ENCODE measurements at places on chromosomes 13 and 19.

GRCh38 chr13:72386138-72386684 is 341.2 kb downstream of the MZT1 start:
- no peaks in the 10 kb centered on the region for H3K27me3 ChIP-seq
- H3K4me3 ChIP-seq: no peak overlapping the region
- DNase-seq: no peak
- H3K27ac ChIP-seq: no peak overlapping the region
- H3K36me3 ChIP-seq: no peaks in the 10 kb centered on the region

GRCh38 chr19:17183271-17183761 is 31.8 kb upstream of the USE1 start:
- no peak for DNase-seq
- H3K27me3 ChIP-seq: no peaks in the 10 kb centered on the region
- peak overlapping the region; percentile 21 for H3K4me3 ChIP-seq
- peak overlapping the region; percentile 66 for H3K27ac ChIP-seq
- peaks cover 19% of the 10 kb centered on the region for H3K4me1 ChIP-seq
- H3K36me3 ChIP-seq: peaks cover 5% of the 10 kb centered on the region

- H3K27me3 ChIP-seq: no peaks in the 10 kb centered on the region
- peaks cover 7% of the 10 kb centered on the region for H3K36me3 ChIP-seq
- peak; percentile 28 for DNase-seq
- H3K4me3 ChIP-seq: no peak overlapping the region
- no peak overlapping the region for H3K27ac ChIP-seq
Measured at GRCh38 chr19:10828981-10829821, 6.8 kb downstream of the TMED1 start.

GRCh38 chr13:109756778-109757177 is 29.6 kb downstream of the IRS2 start:
- no peak for DNase-seq
- H3K4me3 ChIP-seq: no peak overlapping the region
- H3K36me3 ChIP-seq: no peaks in the 10 kb centered on the region
- no peaks in the 10 kb centered on the region for H3K27me3 ChIP-seq
- H3K27ac ChIP-seq: no peak overlapping the region

DNA sequence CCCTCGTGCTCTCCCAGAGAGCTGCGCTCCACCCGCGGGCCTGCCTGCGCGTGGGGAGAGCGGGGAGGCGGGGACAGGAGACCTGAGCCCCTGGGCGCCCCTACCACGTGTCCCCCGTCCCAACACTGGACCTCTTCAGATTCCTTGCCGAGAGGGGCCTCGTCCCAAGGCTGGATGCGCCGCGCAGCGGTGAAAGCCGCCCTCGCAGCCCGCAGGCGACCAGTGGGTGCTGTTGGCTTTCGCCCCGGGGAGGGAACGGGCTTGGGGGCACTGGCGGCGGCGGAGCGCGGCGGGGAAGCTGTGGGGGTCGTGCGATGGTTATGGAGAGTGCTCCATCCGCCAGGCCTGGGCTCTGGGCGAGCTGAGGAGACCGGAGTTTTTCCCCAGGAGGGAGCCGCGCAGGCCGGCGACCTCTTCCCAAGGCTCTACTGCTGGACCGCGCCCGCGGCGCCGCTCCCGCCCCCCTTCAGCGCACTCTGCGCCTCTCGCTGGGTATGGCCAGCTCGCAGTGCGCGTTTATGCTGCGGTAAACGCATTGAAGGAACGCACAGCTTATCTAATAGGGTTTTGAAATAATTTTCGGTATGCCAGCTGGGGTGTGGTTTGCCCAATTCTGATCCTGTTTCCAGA is 17.2 kb upstream of the RNF17 start:
- H3K36me3 ChIP-seq: no peaks in the 10 kb centered on the region
- H3K27me3 ChIP-seq: peaks cover 21% of the 10 kb centered on the region
- H3K4me3 ChIP-seq: no peak overlapping the region
- DNase-seq: no peak
- no peak overlapping the region for H3K27ac ChIP-seq

DNA sequence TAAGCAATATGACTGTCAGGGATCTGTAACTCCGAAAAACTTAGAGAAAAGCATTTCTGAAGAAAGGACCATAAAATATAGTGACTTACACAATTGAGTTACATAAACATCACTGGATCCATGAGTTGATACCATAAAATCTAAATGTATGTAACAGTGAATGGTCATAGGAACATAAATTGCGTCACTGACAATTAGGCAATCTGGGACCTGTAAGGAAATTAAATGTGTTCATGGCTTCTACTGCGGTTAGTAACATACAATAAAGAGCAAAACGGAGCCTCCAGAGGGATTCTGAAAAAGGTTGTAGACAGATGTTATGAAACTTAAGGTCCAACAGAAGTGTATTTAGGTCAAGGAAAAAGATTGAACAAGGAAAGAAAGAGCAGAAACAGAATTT is 27.1 kb downstream of the POU4F1 start:
- H3K36me3 ChIP-seq: no peaks in the 10 kb centered on the region
- no peak for DNase-seq
- no peaks in the 10 kb centered on the region for H3K27me3 ChIP-seq
- H3K4me3 ChIP-seq: no peak overlapping the region

DNA sequence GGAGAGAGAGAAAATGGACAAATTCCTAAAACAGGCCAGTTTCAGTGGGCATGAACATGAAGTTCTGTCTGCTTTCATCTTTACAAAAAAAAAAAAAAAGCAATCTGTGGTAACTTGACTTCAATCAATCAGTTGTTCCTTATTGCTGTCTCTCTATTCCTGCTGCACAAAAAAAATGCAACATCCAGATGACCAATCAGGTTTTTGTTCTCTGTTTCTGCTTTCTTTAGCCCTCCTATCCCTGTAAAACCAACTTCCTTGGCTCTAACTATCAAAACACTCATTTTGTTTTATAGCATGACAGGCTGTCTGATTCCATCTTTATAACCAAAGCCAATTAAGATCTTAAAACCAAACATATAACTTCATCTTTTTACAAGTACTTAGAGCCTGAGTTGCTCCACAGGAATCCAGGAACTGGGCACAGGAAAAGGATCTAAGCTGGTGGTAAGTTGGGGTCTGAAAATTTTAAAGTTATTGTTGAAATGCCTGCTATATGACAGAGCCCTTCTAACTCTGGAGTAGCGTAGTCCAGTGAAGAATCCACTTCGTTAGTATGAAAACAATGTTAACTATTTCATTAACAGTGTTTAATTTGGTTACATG is at the start of gene FPR3:
TSS of gene FPR3 (plus strand) at position 273 of the 606 bp plus-strand sequence. CDS start 28,592 bp downstream, outside the sequence.
- H3K27me3 ChIP-seq: no peaks in the 10 kb centered on the region
- H3K36me3 ChIP-seq: no peaks in the 10 kb centered on the region
- no peak within 1 kb of the TSS for H3K27ac ChIP-seq
- no peaks in the 10 kb centered on the region for H3K4me1 ChIP-seq
- H3K4me3 ChIP-seq: no peak within 1 kb of the TSS
- no peak for DNase-seq

DNA sequence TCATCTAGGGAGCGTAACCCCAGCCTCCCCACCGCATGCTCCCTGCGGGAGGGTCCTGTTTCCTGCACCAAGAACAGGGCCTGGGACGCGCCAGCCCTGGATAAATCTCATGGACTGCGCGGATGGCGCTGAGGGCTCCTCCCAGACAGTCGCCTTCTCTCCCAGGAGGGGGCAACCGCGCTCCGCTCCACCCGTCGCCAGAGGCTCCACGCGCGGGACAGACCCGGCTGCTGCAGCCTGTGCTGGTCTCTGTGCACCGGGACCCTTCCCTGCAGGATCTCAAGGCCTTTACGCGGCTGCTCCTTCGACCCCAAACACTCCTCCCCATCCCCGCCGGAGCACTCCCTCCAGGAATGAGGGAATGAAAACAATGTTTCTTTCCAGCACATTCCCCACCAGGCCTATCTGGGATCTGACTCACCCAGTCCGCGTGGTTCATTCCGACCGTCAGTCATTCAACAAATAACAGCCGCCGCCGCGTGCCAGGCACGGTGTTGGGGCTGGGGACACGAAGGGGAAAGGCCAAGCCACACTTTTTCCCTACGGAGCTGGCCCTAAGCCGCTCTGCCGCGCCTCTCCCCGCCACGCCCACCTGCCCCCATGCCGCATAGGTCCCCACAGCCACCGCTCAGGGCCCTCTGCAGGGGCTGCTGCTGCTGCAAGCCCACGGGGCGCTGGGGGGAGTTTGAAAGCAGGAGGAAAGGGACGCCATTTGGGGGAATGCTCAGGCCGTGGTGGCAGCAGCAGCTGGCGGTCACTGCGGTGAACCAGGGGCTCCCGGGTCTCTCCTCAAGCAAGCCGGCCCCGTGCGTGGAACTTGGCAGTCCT is 6.0 kb downstream of the PNMA8B start:
- H3K4me1 ChIP-seq: peaks cover 36% of the 10 kb centered on the region
- no peaks in the 10 kb centered on the region for H3K36me3 ChIP-seq
- H3K27ac ChIP-seq: no peak overlapping the region
- no peak overlapping the region for H3K4me3 ChIP-seq
- DNase-seq: peak; percentile 48

- no peak overlapping the region for H3K27ac ChIP-seq
- H3K4me1 ChIP-seq: peaks cover 27% of the 10 kb centered on the region
- H3K4me3 ChIP-seq: no peak overlapping the region
- H3K36me3 ChIP-seq: no peaks in the 10 kb centered on the region
- H3K27me3 ChIP-seq: no peaks in the 10 kb centered on the region
Measured at GRCh38 chr13:112904436-112904960, 64.5 kb upstream of the MCF2L start.

GRCh38 chr13:77565635-77566034 is 30.1 kb downstream of the SCEL start:
- no peaks in the 10 kb centered on the region for H3K27me3 ChIP-seq
- H3K4me3 ChIP-seq: no peak overlapping the region
- no peaks in the 10 kb centered on the region for H3K4me1 ChIP-seq
- no peak overlapping the region for H3K27ac ChIP-seq
- DNase-seq: peak; percentile 48
